ENCODE measurements at places on chromosomes 4 and X.

DNA sequence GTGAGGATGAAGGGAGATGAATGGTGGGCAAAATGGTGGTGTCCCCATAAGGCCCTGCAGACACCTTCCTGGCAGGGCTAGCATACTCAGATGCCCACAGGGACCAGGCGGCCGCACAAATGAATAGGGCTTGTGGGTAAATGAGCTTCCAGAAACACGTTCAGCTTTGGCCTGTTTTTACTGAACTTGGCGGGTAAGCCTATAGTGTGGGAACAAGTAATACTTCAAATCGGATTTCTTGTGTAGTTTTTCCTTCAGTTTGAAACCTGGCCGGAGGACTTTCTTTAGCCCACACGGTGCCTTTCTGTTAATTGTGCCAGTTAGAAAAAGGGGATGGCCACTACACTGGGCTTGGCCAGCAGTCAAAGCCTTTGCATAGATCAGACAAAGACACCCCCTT, 22.8 kb downstream of the SMS start:
- no peaks in the 10 kb centered on the region for H3K36me3 ChIP-seq
- no peak for DNase-seq
- peak overlapping the region; percentile 26 for H3K27ac ChIP-seq
- peaks cover 3% of the 10 kb centered on the region for H3K4me1 ChIP-seq

- H3K4me1 ChIP-seq: peaks cover 4% of the 10 kb centered on the region
- no peaks in the 10 kb centered on the region for H3K27me3 ChIP-seq
Measured at GRCh38 chrX:65726715-65727114, 59.3 kb downstream of the MSN start.

DNA sequence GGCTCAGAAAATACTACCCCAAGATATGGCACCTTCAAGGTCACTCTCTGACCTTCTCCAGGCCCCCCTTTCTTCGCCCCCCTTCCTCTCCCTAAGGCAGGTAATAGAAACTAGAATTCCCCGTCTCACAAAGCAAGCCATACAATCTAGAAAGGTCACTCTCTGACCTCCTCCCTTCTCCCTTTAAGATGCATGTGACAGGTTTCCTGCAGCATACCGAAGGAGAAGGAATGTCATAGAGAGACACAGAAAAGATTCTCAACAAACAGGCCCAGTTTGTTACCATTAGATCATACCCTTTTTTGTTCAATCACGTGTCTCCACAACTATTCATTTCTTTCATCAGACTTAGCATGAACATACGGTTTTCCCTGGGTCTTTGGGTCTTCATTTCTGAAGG, 51.2 kb upstream of the RBMXL3 start:
- no peak overlapping the region for H3K4me3 ChIP-seq
- H3K4me1 ChIP-seq: no peaks in the 10 kb centered on the region
- no peaks in the 10 kb centered on the region for H3K36me3 ChIP-seq

- H3K27me3 ChIP-seq: no peaks in the 10 kb centered on the region
- no peak overlapping the region for H3K4me3 ChIP-seq
- DNase-seq: peak; percentile 2
- H3K36me3 ChIP-seq: no peaks in the 10 kb centered on the region
Measured at GRCh38 chr4:115159141-115159540, 45.7 kb upstream of the NDST4 start.

DNA sequence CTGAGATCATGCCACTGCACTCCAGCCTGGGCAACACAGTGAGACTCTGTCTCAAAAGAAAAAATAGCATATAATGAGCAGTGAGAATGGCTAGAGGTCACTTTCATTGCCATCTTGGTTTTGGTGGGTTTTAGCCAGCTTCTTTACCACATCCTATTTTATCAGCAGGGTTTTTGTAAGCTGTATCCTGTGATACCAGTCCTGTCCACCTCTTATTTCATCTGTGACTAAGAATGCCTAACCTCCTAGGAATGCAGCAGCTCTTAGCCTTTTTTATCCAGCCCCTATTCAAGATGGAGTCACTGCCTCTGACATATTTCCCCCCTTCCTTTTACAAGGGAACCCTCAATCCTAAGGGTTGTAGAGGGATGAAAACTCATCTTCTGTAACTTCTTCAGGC, 26.1 kb upstream of the IGFBP7 start:
- no peak overlapping the region for H3K4me3 ChIP-seq
- H3K27me3 ChIP-seq: no peaks in the 10 kb centered on the region
- no peak overlapping the region for H3K27ac ChIP-seq
- H3K36me3 ChIP-seq: no peaks in the 10 kb centered on the region
- H3K4me1 ChIP-seq: no peaks in the 10 kb centered on the region

- no peak for DNase-seq
- H3K27me3 ChIP-seq: no peaks in the 10 kb centered on the region
- no peaks in the 10 kb centered on the region for H3K4me1 ChIP-seq
- no peak overlapping the region for H3K27ac ChIP-seq
- no peaks in the 10 kb centered on the region for H3K36me3 ChIP-seq
Measured at GRCh38 chr4:57498251-57498650, 388.1 kb upstream of the IGFBP7 start.

GRCh38 chr4:113553082-113553481, 208.5 kb downstream of the CAMK2D start:
- no peaks in the 10 kb centered on the region for H3K27me3 ChIP-seq
- no peaks in the 10 kb centered on the region for H3K36me3 ChIP-seq
- no peak for DNase-seq
- H3K4me1 ChIP-seq: no peaks in the 10 kb centered on the region
- no peak overlapping the region for H3K4me3 ChIP-seq

DNA sequence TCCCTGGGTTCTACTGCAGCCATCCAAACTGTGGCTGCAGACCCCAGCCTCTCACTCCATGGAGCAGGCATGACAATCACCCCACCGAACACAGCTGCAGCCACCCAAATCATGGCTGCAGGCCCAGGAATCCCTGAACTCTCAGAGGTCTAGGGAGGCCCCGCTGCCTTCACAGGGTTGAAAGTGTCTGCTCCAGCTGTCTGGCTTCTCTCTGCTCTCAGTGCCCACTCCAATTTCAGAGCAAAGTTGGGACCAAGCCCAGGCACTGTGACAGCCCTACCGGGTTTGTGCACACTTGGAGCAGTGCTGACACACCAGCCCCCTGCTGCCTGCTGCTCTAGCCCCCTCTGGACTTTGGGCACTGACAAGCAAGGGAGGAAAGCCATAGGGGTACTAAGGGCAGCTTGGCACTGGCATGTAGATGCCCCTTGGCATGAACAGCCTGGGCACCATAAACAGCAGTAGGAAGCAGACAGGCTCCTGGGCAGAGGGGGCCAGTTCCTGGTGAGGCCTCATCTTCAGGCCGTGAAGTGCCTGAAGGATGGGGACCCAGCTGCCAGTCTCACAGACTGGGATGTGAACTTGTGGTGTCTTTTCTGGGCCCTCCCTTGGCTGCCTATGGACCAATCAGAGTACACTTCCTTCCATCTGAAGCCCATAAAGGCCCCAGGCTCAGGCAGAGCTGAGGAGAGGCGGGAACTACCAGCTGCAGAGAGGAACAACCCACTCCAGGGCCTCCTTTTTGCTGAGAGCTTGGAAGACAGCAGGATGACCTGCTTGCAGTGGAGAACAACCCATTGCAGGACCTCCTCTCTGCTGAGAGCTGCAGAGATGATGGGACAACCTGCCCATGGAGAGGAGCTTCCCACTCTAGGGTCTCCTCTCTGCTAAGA, 68.8 kb downstream of the TECRL start:
- no peak overlapping the region for H3K27ac ChIP-seq
- H3K4me3 ChIP-seq: no peak overlapping the region
- H3K36me3 ChIP-seq: no peaks in the 10 kb centered on the region
- DNase-seq: no peak

DNA sequence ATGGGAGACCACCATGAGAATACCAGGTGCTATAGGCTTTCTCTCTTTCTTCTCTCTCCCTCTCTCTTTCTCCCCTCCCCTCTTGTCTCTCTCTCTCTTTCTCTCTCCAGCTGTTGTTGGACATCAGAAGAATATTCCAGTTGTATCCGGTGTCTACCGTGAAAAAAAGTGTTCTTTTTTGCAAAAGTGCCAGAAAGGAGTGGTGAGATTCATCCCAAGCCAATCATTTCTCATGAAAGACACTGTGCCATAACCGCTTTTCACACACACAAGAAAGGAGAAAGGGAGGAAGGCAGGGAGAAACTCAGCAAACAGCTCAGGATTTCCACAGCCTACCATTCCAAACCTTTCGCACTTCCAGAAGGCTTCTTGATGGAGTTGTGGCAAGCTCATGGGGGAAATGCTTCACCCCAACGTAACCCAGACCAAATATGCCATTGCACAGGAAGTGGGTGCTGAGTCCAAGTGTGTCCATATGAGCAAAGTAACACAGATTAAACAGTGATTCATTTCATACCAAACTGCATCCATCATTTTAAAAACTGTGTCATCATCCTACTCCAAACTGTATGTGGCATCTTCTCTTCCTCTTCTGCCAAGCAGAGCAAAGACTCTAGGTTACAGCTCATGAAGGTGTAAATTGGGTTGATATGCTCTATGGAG, 224.0 kb downstream of the APBB2 start:
- no peaks in the 10 kb centered on the region for H3K27me3 ChIP-seq
- H3K4me3 ChIP-seq: no peak overlapping the region
- H3K36me3 ChIP-seq: no peaks in the 10 kb centered on the region
- peak; percentile 99 for DNase-seq
- H3K4me1 ChIP-seq: peaks cover 22% of the 10 kb centered on the region

DNA sequence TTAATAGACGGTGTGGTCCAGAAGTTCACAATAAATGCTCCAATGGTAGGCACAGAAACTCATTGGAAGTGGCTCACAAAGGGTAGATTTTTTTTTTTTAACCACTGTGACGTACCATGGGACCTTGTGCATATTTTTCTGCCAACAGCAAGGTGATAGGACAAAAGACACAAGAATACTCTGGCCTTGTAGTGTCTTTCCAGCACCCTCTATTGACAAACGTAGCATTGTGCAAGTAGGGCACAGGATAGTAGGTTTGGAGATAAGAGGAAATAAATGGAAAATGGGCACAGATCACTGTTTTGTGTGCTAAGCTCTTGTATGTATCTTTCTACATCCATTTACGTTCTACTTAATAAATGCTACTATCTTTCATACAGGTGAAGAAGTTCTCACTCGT, 2054.9 kb downstream of the PCDH7 start:
- H3K27me3 ChIP-seq: no peaks in the 10 kb centered on the region
- no peak overlapping the region for H3K4me3 ChIP-seq
- peak; percentile 0 for DNase-seq
- H3K36me3 ChIP-seq: no peaks in the 10 kb centered on the region
- no peak overlapping the region for H3K27ac ChIP-seq

DNA sequence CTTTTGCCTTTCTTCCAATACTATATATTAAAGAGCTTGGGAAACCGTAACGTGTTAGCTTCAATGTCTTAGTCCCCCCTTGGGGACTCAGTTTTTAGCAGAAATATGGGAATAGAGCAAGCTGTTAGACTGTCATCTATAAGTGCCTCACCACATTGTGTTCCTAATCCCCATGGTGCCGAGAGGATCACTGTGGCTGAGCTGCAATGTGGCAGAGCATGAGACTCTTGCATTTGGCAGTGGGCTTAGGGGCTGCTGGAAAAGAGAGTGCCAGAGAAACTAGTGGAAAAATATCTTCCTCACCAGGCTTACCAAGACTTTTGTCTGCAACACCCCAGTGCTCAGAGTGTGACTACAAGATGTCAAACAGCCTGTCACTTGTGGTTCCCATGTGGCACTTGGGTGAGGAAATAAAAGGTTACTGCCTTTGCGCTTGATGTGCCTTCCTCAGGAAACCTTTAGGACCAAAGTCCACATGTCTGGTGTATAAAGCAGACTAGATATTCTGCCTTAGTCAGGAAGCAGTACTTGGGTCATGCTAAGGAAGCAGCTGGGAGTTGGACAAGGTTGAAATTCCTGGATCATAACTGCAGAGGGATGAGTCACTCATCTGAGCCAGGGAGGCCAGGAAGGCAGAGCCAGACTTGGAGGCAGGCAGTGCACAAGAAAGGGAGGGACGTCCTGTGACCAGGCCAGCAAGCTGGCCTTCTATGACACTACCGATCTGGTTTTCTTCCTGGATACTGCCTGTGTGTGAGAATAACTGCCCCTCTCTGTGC, 9.7 kb upstream of the MAGEA4 start:
- peak; percentile 93 for DNase-seq
- H3K4me3 ChIP-seq: no peak overlapping the region
- H3K4me1 ChIP-seq: no peaks in the 10 kb centered on the region
- H3K36me3 ChIP-seq: no peaks in the 10 kb centered on the region
- no peaks in the 10 kb centered on the region for H3K27me3 ChIP-seq

- H3K4me3 ChIP-seq: no peak overlapping the region
- no peaks in the 10 kb centered on the region for H3K36me3 ChIP-seq
- peaks cover 3% of the 10 kb centered on the region for H3K4me1 ChIP-seq
Measured at GRCh38 chr4:8591114-8591513, 1.5 kb upstream of the CPZ start.

DNA sequence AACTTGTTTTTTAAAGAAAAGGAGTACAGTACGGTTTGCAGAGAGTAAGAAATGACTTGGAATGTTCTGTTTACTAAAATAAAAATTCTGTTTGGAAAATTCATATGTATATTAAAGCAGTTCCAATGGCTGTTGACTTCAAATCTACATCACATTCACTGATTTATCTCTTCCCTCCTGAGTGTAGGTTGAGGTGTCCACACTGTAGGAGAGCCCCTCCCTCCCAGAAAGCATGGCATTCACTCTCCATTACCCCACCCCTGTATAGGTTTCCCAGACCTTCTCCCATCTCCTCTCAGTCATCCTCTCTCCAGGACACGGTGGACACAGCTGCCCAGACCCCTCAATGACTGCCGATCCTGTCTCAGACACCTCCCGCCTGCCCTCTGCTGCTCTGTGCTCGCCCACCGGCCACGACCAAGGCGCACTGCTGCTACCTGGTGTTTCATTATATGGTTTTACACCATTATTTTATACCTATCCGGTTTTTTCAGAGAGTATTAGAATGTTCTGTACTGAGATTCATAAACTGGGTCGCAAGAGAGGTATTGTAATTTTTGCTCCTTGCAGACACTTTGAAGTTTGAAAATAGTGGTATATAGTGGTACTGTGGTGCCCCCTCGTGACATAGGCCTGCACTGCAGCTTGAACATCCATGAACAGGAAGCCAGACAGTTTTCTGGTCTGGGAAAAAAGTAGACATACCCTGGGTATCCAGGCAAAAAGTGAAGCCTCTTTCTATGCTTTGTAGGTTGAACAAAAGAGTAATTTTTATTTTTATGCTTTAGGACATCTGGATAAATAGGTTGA, 38.8 kb upstream of the BEX4 start:
- H3K4me3 ChIP-seq: no peak overlapping the region
- H3K36me3 ChIP-seq: no peaks in the 10 kb centered on the region
- peak; percentile 13 for DNase-seq
- no peak overlapping the region for H3K27ac ChIP-seq

Measured in fibroblast of lung (primary cell).